ENCODE measurements at places on chromosomes 4 and X.
A peak's percentile ranks its signal among the peaks of the same experiment; 100 is the strongest.

DNA sequence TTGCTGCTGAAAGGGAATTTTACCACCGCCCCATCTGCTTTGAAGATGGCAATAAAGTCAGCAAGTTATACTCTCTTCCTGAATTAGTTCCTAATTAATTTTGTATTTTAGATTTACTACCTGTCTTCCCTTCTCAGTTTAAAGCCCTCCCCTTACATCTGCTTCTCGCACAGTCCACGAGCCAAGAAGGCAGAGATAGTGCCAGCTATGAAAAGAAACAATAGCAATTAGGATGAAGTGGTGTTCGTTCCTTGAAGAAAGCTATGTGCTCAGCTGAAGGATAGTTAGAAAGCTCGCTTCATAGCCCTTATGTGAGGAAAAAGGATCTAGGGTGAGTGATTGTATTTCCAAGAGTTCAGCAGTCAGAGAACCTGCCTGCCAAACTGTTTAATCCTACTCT, 1678.8 kb upstream of the TENM3 start:
- DNase-seq, result no peak

- DNase-seq, result no peak
Measured at GRCh38 chr4:138204507-138204906, 37.6 kb downstream of the SLC7A11 start.

DNA sequence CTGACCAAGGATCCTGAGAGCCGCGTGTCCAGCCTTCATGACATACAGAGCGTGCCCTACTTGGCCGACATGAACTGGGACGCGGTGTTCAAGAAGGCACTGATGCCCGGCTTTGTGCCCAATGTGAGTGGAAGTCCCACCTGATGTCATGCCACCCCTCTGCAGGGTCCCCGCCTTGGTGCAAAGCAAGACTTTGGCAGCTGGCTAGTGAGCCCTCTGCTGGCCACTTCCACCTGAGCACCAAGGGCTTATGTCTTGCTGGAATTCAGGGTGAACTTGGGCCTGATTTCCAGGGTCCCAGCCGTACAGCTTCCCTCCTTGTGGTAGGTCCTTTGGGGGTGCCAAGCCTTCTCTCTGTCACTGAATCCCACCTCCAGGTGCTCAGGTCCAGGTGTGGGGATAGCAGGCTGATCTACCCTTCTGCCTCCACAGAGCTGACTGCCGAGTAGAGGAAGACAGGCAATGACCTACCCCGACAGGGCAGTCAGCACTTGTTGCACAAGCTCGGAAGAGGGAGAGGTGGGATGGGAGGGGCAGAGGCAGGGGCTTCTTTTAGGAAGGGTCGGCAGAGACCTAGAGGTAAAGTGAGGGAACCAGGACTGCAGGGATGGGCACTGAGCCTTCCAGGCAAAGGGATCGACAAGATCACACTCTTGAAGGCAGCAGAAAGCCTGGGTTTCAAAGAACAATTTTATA, 248.1 kb downstream of the EVC2 start:
- DNase-seq, result peak; percentile 30

DNA sequence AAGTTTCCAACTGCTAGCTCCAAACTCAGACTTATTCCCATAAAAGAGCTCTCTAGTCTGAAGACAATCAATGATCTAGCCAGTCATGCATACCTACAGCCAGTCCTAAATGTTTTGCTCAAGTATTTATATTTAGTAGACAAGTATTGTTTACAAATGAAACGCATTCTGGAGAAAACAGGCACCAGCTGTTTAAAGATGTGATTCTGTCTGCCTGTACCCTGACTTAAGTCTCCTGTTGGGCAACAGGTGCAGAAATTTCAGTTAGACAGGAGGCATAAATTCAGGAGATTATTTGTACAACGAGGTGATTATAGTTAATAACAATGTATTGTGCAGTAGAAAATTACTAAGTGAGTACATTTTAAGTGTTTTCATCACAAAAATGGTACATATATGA, 28.9 kb downstream of the LNX1 start:
- no peak for DNase-seq

DNA sequence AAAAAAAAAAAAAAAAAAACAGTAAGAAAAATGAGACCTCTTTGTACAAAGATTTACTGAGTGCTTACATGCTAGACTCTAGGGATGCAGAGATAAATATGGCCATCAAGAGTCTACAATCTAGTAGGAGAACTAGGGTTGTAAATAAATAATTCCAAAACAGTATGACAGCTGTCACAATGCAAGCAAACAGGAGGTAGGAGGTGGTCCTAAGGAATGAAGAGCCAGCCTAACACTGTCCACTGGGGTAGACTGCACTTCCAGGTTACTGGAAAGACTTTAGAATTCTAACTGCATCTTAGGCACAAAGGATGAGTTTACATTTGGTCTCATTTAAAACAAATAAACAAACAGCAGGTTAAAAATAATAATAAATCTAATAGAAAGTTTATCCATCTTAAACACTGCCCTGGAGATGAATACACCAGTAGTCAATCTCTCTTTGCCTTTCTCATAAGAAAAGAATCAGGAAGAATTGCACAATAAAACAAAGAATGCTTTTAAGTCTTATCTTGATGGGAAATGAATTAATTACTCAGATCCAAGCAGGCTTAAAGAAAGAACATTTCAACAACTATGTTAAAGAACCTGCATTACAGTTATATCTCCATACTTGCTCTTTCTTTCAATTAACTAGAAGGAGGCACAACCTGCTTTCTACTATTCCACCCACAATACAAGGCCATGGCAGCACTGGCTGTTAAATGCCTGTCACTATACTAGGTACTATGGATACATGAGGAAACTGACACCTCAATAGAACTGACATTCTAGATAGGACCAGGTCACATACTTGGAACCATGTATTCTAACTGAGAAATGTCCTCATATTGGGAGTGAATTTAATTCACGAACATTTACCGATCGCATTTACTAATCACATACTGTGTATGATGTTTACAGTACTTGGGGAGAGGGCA, 12.7 kb downstream of the ADGRA3 start:
- DNase-seq, result no peak

DNA sequence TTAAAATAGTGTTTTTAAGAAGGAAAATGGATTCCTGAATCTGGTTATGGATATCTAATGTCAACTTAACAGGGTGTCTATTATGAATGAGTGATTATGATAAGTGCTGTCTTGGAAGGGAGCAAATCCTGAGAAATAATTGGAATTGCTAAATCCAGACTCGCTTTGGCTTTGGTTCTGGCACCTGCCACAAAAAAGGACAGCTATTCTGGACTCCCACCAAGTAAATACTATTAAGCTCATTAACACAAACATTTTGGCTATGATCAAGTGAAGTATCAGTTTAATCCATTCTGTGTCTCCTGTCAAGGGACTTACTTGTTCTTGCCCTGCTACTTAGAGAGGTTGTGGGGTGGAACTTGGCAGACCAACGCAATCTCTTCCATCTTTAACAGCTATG, 403.7 kb downstream of the CENPC start:
- DNase-seq, result no peak

DNA sequence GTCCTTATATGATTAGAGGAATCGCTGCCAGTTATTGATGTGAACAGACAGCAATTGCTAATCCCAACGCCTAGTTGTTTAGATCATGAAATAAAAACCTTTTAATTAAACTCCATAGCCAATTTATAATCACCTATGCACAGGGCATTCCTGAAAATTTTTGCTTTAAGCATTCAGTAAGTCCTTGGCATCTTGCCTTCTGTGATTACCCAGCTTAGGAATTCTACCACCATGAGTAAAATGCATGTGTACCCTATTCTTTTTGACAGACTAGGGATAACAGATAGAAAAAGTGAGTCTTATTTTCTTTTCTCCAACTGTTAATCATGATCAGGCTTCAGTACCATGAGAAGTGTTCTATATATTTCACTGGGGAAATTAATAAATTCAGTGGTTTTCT, 995.3 kb upstream of the GRIA3 start:
- no peak for DNase-seq

- DNase-seq, result no peak
Measured at GRCh38 chr4:91279899-91280298, 1023.9 kb upstream of the GRID2 start.

- DNase-seq, result no peak
Measured at GRCh38 chr4:182649698-182650477, 267.3 kb downstream of the DCTD start.

GRCh38 chr4:140048419-140048995, 105.5 kb downstream of the MAML3 start:
- DNase-seq, result no peak

GRCh38 chrX:104118765-104119164, 6.4 kb downstream of the ZCCHC18 start:
- DNase-seq, result no peak

DNA sequence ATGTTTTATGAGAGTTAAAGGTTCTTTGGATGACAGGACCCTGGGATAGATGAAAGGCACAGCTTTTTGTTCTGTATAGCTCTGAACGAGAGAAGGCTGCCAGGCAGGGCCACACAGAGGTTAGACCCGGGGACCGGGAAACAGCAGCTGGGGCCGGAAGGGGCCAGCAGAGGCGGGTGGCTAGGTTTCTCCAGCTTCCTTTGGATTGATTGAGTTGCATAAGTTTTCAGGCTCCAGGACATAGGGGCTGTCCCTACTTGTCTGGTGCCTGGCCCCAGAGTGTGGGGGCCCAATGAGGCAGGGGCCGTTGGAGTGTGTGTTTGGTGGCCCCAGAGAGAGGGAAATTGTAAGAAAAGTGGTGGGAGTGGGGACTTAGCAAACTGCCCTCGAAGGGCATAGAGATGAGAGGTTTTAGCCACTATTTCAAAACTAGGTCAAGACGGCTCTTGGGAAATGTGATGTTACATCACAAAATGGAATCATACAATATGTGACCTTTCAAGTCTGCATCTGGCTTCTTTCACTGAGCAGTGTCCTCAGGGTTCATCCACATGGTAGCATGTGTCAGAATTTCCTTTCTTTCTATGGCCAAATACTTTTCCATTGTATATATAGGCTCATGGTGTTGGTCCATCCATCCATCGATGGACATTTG, 3.7 kb downstream of the ZFP92 start:
- no peak for DNase-seq

All from stimulated activated CD4-positive, alpha-beta T cell treated with anti-CD3 and anti-CD28 coated beads, Interleukin-15, amount 100 ng/mL, for 24 hours (primary cell).